Peyer's patch (tissue), 4 donors: ENCODE measurements at places on chromosomes 2 and 18. TPM values are rescaled to one million over a fixed set of nuclear protein-coding genes. Genes with fewer than 3 reads are reported as not detected.

Gene HOXD11
- not detected for total RNA-seq

Gene CFC1
- not detected for total RNA-seq

Gene GALR1
- total RNA-seq: 0.83 TPM

Gene MEP1B
- 4.1 TPM for total RNA-seq

Gene ASB18
- not detected for total RNA-seq

Gene HRH4
- not detected for total RNA-seq

Gene SULT1C4
- 1.3 TPM for total RNA-seq

Gene PELI1
- total RNA-seq: 45.7 TPM

Gene STARD6
- not detected for total RNA-seq

Gene ADAM23
- total RNA-seq: 0.88 TPM

Gene AKAIN1
- not detected for total RNA-seq

Gene LOXHD1
- total RNA-seq: 0.19 TPM

Gene ABCG8
- total RNA-seq: 3.3 TPM

Gene TEKT4
- not detected for total RNA-seq

Gene CENPA
- total RNA-seq: not detected

Gene MRO
- 6.7 TPM for total RNA-seq

Gene DSG1
- not detected for total RNA-seq

Gene PLCD4
- not detected for total RNA-seq

Gene SLC40A1
- 170 TPM for total RNA-seq

Gene POTEJ
- total RNA-seq: 1.7 TPM

Gene GAL3ST2
- total RNA-seq: 3.3 TPM

Gene PPP1R1C
- total RNA-seq: not detected

Gene MYL12A
- total RNA-seq: 401 TPM

Gene TMEFF2
- 0.54 TPM for total RNA-seq

Gene LMAN1
- total RNA-seq: 65.4 TPM

Gene NGEF
- 108 TPM for total RNA-seq

Gene GAREM1
- total RNA-seq: 29.9 TPM

Gene ICA1L
- 6.3 TPM for total RNA-seq

Gene CHRNG
- not detected for total RNA-seq

Gene PLEK
- 4.8 TPM for total RNA-seq

Gene DHRS9
- 6.6 TPM for total RNA-seq

Gene LINC00305
- total RNA-seq: not detected

Gene LHCGR
- total RNA-seq: not detected

Gene SMAD2
- 37.1 TPM for total RNA-seq

Gene CELF4
- total RNA-seq: not detected

Gene EHBP1
- 27.1 TPM for total RNA-seq

Gene MZT2A
- 43.7 TPM for total RNA-seq

Gene ANKRD62
- not detected for total RNA-seq

Gene MDH1
- total RNA-seq: 149 TPM

Gene NCKAP5
- 19.3 TPM for total RNA-seq

Gene IL36A
- total RNA-seq: not detected

Gene IL1B
- not detected for total RNA-seq

Gene MGAT4A
- total RNA-seq: 128 TPM

Gene VIT
- total RNA-seq: 1.2 TPM

Gene PKDCC
- 140 TPM for total RNA-seq

Gene SPEG
- 6.2 TPM for total RNA-seq

Gene EGR4
- total RNA-seq: not detected

Gene CD207
- total RNA-seq: not detected

Gene CYBRD1
- total RNA-seq: 951 TPM
